ENCODE measurements at places on chromosomes 11 and 22. TPM values are rescaled to one million over a fixed set of nuclear protein-coding genes. Genes with fewer than 3 reads are reported as not detected.

The TSPAN18 gene
- total RNA-seq = 10.2 TPM

The PATE2 gene
- not detected for total RNA-seq

The TYR gene
- not detected for total RNA-seq

The GGT1 gene
- 14.4 TPM for total RNA-seq

The RAB36 gene
- total RNA-seq = 1.0 TPM

The ADM2 gene
- 8.0 TPM for total RNA-seq

The CLCF1 gene
- 0.57 TPM for total RNA-seq

The MAP6 gene
- total RNA-seq = 0.94 TPM

The ARHGAP8 gene
- 48.7 TPM for total RNA-seq

The LRP5 gene
- 38.9 TPM for total RNA-seq

The TBCEL gene
- total RNA-seq = 14.3 TPM
